CD4-positive, alpha-beta T cell treated with Interleukin-15 for 4 hours (primary cell): ENCODE measurements at places on chromosomes 4 and X.

DNA sequence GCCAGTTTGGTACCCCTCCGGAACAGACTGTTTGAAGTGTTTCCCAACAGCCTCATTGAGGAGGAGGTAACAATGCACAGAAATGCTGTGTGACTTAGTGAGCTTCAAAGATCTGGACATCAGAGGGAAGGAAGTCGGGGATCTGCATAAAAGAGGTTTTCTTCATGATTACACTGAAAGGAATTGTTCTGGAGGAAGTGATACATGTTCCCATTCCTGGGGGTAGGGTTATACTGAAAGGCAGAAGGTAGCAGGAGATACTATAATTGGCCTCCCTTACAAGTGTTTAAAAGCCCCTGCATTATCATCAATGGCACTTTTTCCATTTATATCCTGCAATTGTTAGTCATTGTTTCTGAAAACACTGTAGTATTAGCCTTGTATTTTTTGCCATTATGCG lies 94.0 kb upstream of the DKK2 start:
- no peak for DNase-seq

DNA sequence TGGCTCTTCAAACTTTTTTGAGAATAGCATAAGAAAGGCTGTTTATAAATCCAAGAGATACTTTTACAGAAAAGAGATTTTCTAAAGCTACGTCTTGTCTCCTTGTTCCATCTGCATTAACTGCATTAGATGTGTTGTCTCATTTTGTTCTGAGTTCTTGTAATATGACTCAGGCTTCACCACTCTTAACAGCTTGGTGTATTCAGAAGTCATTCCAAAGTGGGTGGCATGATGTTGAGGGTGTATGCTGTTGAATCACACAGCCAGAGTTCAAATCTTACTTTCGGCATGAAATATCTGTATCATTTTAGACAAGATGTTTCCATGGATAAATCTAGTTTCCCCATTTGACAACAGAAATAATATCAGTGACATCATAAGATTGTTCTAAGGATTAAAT lies 30.1 kb downstream of the SYTL5 start:
- no peak for DNase-seq

DNA sequence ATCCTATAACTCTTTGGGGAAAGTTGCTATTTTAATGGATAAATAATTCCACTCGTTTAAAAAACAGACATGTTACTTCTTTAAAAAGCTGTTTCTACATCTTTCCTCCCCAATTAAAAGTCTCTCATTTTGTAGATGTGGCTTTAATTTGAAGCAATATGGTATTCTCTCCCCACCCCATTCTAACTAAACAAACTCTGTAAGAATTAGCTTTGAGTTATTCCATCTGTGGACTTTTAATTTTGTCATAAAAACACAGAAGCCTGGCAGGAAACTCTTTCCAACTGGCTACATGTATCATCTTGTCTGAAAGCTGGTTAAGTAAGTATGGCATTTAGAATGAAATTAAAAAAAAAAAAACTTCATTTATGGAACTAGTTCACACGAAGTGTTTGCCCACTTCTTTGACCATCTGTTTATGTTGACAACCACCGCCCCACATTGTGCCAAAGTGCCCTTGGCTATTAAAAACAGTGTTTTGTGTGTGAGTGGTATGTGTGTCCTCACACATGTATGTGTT lies 140.3 kb downstream of the NAA11 start:
- DNase-seq, result no peak

DNA sequence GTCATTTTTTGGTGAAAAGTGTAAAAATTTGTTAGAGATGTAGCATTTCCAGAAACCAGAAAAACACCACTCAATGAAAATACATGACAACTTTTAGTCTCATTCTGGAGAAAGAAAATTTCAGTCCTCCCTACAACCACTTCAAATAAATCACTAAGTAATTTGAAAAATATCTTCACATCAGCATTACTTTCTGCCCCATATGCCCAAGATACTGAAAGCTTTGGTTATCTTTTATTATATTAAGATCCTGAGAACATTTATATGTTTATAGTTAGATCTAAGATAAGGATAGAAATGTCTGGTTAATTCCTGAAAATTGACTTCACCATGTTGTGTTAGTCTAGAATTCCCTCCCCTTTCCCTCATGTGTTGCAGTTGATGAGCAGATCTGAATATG lies 119.0 kb downstream of the ADGRL3 start:
- DNase-seq, result no peak

GRCh38 chr4:156764145-156764544 lies 207.5 kb downstream of the PDGFC start:
- DNase-seq, result no peak

GRCh38 chr4:136302566-136302965 lies 1229.7 kb downstream of the PCDH18 start:
- no peak for DNase-seq

DNA sequence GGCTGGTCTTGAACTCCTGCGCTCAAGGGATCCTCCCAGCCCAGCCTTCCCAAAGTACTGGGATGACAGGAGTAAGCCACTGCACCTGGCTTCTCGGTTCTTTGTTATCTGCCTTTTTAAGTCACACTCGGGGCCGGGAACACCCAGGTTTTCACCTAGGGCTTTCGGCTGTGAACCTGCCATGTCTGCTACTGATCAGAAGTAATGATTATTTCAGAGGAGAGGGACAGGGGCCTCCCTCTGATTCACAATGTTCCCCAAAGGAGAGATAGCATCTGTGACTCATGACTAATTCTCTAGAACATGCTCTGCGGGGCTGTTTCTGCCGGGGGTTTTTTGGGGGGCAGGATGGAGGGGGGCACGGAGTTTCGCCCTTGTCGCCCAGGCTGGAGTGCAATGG lies 26.9 kb downstream of the CRLF2 start:
- DNase-seq, result no peak

- no peak for DNase-seq
These were observed 5.9 kb downstream of the ETDB start for GRCh38 chrX:135114392-135114791.

- DNase-seq, result no peak
These were observed 687.1 kb upstream of the MAGEB2 start for GRCh38 chrX:29528281-29528680.

DNA sequence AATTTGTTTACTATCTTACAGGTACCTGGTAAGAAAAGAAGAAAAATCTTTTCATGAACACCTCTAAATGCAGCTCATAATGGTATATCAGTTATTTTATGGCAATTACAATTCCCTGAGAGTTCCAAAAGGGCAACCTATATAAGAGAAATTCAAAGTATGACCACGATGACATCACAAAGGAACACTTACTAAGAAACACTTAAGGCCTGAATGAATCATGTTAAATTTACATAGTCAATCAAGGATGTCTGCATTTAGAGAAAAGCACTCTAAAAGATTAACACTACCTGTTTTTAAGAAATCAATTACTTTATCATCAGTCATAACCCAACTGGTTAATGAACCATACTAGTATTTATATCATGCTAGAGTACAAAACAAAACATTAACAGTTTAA lies 63.9 kb downstream of the LCORL start:
- no peak for DNase-seq

DNA sequence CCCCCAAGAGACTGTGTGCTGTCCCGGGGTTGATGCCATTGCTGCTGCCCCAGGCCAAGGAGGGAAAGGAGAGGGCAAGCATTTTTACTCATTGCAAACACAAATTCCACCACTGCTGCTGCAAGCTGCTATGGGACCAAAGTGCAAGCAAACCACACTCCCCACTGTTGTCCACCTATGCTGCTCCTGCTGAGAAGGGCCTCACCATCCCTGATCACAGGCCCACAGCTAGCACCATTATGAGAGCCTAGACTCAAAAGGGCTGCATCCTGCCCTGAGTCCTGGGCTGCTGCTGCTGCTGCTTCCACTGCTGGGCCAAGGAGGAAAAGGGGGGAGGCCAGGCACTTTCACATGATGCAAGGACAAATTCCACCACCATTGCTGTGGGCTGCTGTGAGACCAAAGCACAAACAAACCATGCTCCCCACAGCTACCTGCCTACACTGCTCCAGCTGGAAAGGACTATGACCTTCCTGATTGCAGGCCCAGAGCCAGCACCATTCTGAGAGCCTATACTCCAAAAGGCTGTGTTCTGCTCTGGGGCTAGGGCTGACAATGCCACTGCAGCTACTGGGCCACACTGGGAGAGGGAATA lies 218.2 kb upstream of the ZCCHC13 start:
- DNase-seq, result no peak

- DNase-seq, result no peak
These were observed 149.7 kb downstream of the ANTXR2 start for GRCh38 chr4:79923281-79923680.

DNA sequence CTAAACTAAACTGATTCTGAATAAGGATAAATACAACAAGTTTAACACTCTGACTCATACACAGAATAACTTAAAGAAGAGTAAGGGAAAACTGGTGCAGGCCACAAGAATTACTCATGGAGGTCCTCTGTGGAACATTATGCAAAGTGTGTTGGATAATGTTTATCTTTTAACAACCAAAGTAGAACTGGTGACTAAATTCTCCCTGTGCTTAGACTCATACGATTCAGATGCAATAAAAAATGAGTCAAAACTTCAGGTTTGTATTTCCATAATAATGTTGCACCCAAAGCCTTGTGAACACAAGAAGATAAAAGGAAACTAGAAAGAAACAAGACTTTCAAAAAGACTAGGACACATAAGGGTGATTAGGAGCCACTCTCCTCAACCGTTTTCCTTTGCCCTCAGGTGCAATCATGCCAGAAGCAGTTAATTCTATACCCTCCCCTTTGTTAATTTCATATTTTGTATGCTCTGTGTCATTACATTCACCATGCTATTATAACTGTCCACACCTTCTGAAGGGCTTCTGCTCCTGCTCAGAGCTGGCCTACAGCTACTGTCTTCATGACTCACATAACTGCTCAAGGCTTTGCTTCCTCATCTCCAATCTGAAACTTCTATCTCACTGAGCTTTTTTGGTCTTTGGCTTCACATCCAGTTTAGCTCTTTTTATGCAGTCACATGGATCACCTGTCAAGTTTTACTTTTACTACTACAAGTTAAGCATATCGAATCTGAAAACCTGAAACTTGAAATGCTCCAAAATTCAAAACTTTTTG lies 60.2 kb downstream of the KCNIP4 start:
- no peak for DNase-seq

- DNase-seq, result no peak
These were observed 57.1 kb upstream of the GUCY1A1 start for GRCh38 chr4:155609455-155610059.

DNA sequence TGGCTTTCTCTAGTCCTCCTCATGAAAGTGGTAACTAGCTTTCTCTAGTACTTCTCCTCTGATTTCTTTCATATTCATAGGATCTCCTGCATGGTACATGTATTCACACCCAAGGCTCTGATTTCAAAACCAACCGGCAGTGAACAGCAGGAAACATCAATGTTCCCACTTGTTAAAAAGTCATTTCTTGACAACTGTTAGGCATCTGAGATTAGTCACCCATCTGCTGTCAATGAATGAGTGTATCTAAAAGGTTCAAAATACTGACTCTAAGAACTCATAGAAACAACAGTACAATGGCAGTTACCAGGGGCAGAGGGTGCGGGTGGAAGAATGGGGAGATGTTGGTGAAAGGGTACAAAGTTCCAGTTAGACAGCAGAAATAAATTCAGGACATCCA lies 31.5 kb upstream of the PUDP start:
- DNase-seq, result no peak

GRCh38 chr4:168321006-168321405 lies 2.5 kb upstream of the DDX60 start:
- DNase-seq, result no peak

- DNase-seq, result no peak
These were observed 9.0 kb downstream of the BMP3 start for GRCh38 chr4:81039351-81039972.

DNA sequence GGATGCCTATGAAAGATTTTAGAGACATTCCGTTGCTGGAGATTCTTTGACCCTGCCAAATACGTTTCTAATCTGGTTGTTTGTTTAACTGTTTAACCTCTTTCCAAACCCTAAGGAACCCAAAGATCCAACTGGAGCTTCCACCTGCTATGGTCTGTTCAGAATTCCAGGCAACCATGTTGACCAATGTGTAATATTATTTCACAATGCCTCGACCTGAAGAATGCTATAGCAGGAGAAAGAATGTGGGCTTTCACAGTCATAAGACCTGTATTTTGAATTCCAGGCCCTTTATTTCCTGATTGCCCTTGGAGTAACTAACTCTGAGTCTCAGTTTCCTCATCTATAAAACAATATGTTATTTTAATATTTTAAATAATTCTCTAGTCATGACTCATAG lies 90.8 kb downstream of the COL25A1 start:
- DNase-seq, result no peak

- DNase-seq, result no peak
These were observed 150.6 kb downstream of the UNC5C start for GRCh38 chr4:95398217-95398616.
